NCI-H187 (cell line): ENCODE measurements at places on chromosomes 2 and 18.

DNA sequence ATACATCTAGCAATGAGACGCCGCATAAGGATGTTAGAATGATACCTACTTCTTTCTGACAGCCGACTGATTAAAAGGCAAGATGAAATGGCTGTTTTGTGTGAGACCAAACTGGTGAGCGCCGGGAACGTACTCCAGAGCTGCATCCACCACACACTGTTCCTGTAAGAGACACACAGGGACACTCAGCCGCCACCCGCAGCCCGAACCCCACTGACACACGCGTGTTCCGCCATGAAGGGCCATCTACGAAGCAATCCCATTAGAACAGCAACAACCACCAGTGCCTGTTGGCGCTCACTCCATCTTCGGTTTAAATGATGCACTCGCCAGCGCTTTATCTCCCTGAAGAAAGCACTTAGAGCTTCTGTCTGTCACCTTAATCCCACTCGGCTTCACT lies 162.3 kb downstream of the LAMA1 start:
- no peak for DNase-seq

DNA sequence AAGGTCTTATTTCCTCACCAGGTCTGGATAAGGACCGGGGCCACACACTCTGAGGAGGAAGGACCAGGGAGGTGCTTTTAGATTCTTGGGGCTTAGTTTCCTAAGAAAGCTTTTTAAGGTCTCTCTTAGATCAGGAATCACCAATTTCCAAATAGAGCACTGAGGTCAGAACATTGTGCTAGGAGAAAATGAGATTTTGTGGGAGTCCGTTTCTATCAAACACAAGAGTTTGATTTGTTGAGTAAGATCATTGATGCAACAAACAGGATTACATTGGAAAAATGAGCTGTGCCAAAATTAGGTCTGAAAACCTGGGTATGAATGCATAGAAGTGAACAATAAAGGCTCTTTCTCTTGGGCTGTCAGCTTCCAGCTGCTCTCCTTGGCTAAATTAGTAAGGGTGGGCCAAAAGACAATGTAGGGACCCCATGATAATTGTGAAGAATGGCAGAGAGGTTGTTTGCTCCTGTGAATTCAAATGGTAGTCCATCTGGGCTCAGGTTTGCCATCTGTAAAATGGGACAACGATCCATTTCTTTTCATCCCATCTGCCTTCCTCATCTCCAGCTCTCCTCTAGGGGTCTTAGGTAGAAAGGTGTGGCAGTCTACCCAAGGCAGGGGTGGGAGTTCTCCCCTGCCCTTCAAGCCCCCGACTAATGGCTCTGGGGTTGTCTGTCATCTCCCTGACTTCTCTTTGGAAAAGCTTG lies 20.0 kb downstream of the IGFBP2 start:
- no peak for DNase-seq

DNA sequence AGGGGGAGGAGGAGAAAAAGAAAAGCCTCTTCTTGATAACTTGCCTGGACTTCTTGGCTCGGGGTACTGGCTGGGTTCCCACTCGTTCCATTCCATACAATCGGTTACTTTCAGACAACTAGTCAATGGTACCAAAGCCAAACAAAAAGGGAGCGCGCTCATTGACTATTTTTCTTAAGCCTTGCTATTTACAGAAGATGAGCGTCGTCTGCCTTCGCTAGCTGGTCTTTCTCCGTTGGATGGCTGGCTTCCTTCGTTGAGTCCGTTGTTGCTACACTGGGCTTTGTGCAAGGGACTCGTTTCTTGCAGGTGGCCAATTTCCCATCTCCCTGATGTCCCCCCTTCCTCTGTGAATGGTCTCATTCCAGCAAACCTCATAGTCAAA lies 260.4 kb downstream of the ZNF516 start:
- no peak for DNase-seq

DNA sequence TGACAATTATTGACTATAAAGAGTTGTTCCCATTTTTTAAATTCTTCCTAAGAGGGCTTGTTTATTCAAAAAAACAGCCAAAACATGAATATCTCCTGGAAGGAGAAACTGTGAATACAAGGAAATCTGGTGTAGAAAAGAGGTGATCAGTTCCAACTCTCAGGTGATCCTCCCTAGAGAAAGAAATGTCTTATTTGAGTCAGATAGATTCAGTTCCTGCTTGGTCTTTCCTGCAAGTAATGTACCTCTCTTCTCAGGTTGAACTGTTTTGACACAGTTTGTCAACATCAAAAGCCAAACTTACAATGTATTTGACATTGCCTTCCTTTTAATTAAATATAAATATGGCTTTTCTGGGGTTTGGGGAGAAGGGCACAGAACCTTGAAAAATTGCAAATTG lies 567.4 kb downstream of the ARHGAP15 start:
- no peak for DNase-seq

GRCh38 chr2:222862106-222862908 lies 1.5 kb downstream of the ACSL3 start:
- DNase-seq = no peak

DNA sequence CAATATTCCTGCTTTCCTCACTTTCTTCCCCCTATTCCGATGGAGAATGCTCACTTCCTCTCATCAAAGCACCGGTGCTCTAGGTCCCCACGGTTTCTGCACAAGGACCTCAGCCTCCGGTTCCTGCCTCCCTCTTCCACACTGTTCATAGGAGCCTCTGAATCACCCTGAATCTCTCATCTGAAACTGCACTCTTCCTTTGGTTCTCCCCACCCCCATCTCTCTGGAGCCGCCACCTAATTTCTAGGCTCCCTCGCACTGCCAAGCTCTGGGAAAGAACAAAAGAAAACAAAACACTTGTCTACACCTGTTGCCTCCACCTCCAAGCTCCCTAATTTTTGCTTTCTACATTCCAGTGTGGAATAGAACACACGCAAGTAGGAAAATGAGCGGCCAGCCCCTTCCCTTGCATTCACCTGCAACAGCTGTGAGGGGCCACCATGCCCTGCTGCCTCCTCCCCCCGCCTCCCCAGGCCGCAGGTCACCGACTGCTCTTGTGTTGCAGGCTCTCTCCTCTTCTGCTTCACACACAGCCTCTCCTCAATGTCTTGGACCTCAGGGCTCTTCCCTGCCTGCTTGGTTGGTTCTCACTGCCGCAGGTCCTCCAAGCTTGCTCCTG lies 9.6 kb downstream of the FBXO15 start:
- no peak for DNase-seq

DNA sequence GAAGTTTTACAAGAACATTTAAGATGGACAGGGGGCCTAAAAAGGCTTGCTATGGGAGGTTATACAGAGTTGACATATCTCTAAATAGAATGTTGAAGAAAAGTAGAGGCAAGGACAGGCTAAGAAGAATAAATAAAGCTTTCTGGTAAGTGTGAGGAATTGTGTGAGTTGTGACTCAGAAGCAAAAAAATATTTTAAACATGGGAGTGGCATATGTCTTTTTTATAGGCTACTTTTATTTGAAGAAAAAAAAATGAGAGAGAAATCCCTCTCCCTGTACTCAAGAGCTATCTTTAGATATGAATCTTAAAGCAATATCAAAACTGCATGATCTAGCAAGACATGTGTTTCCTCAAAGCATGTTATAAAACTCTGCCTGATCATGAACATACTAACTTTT lies 41.1 kb downstream of the RAB3GAP1 start:
- no peak for DNase-seq

DNA sequence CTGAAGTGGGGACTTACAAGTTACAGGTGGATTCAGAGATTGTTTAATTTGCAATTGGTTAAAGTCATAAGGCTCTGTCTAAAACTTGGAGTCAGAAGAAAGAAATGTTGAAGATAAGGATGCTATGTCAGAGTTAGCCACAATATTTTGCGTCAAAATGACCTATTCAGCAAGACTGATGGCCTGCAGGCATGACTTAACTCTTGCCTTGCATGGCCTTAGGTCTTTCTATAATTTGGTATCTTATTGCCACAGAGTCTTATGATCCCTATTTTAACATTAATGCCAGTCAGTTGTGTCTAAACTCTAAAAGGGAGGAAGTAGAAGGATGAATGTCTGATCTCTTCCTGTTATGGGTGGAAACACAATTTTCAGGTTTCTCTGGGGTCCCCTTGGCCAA lies 5.2 kb upstream of the COMMD1 start:
- no peak for DNase-seq

- no peak for DNase-seq
These were observed 182.7 kb downstream of the RNF152 start for GRCh38 chr18:61710082-61710620.

- DNase-seq = no peak
These were observed 280.5 kb upstream of the CCDC68 start for GRCh38 chr18:55239740-55240139.

DNA sequence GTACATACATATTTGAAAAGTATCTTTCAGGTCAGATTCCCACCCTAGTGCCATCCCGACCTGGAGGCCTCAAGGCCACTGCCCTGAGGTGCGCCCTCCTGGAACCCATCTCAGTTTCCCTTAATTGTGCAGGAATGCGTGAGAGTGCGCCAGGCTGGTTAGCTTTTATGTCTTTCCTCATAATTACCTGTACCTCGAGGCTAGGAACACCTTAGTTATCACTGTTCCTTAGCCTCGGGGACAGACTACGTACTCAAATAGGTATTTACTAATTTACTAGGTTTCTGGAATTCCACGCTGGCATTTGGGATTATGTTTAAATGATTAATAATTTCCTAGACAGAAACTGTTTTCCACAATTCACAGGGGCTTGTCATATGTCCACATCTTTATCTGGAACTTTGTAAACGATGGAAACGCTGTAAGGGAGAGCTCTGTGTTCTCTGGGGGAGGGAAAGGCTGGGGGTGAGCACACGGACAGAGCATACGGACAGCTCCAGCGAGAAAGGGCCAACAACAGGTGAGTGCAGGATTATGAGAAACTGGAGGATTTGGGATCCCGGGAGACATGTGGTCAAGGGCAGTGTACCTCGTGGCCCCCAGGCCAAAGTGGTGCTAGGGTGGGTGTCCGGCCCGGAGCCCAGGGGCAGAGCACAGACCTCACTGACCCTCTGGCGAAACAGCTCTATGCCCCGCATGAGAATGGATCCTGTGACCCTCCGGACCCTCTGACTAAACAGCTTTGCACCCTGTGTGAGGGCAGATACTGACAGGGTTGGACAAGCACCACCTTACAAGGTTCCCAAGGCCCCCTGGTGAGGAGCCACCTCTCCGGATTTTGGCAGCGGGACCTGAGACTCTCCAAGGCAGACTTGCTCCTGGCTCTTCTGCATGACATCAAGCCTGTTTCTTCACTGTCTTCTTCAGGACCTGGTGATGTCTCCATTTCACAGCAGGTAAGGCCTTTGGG lies 102.0 kb upstream of the PXDN start:
- DNase-seq = no peak

DNA sequence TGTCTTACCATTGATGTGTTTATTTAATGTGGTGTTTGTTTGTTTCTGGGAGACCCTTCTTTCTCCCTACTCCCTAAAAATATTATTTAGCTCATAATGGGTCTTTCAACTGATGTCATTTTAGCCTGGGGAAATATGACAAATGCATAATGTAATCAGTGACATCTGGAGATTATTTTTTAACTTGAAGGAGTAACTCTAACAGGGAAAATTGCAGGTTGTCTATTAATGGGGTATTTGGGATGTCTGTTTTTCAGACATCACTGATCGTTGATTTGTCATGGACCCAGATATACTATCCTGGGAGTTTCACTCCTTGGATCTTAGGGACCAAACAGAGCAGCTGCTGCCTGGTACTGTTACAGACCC lies 230.4 kb downstream of the LOXHD1 start:
- no peak for DNase-seq

DNA sequence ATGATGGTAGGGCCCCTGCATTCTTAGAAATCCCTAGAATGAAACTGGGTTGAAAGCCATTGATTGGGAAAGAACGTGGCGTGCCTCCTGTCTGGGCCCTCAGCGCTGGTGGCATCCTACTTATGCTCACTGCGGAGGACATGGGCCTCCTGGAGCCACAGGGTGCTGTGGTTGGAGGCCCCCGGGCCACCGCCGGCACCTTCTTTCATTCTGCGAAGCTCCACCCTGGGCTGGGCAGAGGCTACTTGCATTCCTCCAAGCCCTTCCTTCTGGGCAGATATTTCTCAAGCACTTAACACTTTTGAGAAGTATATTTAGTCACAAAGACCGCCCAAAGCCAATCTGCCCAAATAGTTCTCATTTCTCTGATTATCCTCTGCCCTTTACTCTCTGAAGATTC lies 311.9 kb downstream of the MYCN start:
- DNase-seq = no peak

GRCh38 chr18:26435415-26436095 lies 112.8 kb downstream of the KCTD1 start:
- DNase-seq = no peak

- DNase-seq = no peak
These were observed 245.6 kb upstream of the SALL3 start for GRCh38 chr18:78733762-78734613.

DNA sequence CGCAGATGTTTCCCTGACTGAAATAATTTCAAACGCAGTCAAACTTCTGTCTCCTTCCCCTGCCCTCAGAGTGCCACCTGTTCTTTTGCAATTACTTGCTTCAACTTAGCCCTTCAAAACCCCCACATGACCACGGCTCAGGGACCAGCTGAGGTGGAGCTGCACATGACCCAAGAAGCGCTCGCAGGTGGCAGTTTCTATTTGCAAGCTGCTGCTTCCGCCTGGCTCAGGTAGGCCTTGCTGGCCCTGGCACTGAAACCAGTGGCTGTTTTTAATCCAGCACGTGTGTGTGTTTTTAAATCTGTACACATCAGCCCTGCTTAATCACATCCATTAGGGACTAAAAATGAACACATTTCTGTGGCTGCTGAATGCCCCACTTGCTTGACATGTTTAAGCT lies 95.3 kb downstream of the CCDC93 start:
- no peak for DNase-seq

DNA sequence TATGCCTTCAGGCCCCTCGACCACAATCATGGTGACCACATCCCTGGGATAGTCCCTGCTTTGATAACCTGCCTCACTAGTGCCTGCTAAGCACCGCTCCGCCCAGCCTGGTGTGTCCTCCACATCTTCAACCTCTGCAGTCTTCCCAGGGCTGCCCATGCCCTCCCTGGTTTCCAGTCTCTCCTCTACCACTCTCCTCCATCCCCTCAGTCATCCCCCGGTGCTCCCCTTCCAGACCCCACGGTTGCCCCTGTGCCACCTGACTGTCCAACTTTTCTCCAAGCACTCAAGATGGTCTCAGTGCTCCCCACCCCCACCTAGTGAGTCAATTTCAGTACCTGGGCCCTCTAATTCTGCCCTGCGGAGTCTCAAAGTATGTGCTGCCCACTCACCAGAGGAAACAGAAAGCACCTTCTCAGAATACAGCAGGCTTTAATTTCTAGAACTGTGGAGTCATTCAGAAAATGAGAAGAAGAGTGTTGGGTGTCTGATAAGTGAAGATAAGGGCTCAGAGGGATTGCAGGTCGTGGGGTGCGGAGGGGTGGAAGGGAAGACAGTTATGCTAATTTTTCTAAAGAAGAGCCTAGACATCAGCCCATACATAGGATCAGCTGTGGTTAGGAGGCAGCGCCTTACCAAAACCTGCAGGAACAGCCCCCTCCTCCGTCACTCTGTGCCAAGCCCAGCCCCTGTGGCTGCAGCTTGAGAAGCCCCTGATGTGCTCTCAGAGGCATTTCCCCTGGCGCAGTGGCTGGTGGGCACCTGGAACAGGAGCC lies 53.6 kb upstream of the CAB39 start:
- no peak for DNase-seq

GRCh38 chr2:46488389-46488788 lies 9.0 kb downstream of the TMEM247 start:
- DNase-seq = no peak

- DNase-seq = no peak
These were observed 118.2 kb upstream of the REV1 start for GRCh38 chr2:99607861-99608491.

- no peak for DNase-seq
These were observed 84.1 kb downstream of the CAPN13 start for GRCh38 chr2:30722936-30723725.
